ENCODE measurements at places on chromosomes 1 and 21.
A peak's percentile ranks its signal among the peaks of the same experiment; 100 is the strongest.

GRCh38 chr21:31656199-31657095 is 3.0 kb upstream of the SOD1 start:
- DNase-seq, result no peak

DNA sequence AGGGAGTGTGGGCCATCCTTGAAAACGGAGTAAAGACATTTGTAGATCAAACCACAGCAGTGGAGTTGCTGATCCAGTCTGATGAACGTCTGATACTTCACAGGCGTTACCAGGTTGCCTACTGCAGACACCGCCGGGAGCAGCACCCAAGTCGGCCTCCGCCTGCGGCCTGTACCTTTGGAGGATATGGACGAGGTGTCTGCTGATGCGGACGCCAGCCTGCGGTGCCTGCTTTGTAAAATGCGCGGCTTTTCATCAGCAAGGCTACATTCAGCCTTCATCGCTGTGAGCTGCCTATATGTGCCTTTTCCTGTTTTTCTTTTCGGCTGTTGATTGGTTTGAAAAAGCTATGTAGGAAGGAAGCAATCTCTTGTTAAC is 16.0 kb downstream of the SLX9 start:
- no peak for DNase-seq

- DNase-seq, result no peak
Measured at GRCh38 chr1:54219688-54220003, 19.7 kb downstream of the MRPL37 start.

- DNase-seq, result no peak
Measured at GRCh38 chr1:30120245-30121000, 603.0 kb downstream of the MATN1 start.

GRCh38 chr1:116558140-116558549 is 12.7 kb downstream of the CD58 start:
- DNase-seq, result no peak

DNA sequence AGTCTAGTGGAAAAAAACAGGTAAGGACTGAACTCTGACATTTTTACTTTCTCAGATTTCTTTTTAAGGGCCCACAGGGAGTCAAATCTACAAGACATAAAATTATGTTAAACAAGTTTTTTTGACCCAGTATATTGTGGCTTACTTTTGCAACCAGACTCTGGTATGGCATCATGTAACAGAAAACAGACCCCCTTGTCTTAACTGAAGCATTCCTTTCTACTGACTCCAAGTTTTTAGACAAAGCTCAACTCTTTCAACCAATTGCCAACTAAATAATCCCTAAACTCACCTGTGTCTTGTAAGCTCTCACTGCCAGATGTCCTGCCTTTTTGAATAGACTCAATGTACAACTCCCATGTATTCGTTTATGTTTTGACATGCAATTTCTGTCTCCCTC is 64.3 kb downstream of the FASLG start:
- no peak for DNase-seq

DNA sequence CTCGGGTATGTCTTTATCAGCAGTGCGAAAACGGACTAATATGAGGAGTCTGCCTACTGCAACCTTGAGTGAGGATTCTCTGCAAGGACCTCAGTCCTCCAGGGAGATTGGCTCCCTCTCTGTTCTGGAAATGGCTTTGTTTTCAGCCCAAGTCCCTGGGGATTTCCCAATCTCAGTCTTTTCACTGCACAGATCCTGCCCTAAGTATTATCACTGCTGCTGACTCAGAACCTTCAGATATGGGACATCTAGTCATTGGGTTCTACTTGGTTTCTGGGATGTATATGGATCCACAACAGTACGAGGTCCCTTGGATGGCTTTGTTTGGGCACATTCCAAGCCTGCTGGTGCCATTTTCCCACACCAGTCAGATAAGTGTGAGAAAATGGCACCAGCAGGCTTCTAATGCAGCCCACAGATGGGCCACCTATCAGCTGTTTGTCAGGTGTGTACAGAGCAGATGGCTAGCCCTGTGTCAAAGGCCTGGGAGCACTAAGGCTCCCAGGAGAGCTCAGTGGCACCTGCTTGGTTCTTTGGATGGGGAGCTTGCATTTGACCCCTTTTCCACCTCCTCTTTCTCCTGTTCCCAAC is 27.4 kb downstream of the ELF3 start:
- DNase-seq, result no peak

DNA sequence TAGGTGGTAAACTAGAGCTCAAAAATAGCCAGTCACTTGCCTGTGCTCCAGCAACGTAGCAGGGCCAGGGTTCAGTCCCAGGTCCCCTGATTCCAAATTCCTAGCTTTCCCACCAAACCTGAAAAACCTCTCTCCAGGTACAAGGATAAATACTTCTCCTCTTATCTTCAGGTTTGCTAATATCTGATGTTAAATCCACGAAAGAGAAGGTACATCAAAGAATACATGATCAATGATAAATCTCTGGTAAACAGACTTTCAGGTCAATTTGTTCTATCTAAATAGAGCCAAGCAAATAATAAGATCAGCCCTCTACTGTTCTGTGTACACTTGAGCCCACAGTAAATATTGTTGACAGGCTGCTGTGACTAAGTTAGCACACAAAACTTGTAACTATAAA is 52.1 kb upstream of the AKT3 start:
- no peak for DNase-seq

GRCh38 chr1:83854456-83854855 is 144.5 kb downstream of the TTLL7 start:
- DNase-seq, result no peak

- DNase-seq, result peak; percentile 63
Measured at GRCh38 chr1:39391691-39392679, 99.5 kb upstream of the BMP8A start.

- no peak for DNase-seq
Measured at GRCh38 chr1:91768786-91769725, 116.9 kb downstream of the TGFBR3 start.

DNA sequence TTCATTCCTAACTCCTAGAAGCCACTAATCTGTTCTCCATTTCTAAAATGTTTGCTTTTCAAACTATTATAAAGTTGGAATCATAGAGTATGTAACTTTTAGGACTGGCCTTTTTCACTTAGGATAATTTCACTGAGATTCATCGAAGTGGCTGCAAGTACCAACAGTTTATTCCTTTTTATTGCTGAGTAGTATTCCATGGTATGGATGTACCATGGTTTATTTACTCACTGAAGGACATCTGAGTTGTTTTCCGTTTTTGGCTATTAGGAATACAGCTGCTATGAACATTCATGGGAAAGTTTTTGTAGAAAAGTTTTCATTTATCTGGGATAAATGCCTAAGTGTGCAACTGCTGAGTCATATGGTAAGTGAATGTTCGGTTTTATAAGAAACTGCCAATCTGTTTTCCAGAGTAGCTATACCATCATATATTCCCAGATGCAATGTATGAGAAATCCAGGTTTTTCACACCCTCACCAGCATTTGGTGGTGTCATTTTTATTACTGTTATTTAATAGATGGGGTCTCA is 66.3 kb downstream of the SLC27A3 start:
- DNase-seq, result no peak

DNA sequence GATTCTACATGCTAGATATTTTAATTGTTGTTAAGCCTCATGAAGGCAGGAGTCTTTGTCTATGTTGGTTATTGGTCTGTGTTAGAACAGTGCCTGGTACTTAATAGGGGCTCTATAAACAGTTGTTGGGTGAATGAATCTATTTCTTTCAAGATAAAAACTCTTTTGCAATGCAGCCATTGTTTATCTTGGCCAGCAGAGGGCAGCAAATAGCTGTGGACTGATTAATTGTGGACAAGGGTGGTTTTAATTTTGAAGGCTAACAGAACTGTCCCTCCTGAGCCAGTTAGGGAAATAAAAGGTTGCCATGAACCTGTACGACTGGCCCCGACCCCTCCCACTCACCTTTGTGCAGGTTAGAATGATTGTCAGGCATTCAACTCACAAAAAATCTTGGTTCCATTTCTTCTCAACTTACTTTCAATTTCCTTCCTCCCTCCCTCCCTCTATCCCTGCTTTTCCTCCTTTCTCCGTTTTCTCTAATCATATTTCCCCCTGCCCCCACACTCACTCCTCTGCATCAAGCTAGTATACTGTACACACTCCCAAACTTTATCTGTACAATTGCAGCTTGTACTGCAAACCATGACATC is 66.3 kb upstream of the DIRAS3 start:
- DNase-seq, result peak; percentile 12

DNA sequence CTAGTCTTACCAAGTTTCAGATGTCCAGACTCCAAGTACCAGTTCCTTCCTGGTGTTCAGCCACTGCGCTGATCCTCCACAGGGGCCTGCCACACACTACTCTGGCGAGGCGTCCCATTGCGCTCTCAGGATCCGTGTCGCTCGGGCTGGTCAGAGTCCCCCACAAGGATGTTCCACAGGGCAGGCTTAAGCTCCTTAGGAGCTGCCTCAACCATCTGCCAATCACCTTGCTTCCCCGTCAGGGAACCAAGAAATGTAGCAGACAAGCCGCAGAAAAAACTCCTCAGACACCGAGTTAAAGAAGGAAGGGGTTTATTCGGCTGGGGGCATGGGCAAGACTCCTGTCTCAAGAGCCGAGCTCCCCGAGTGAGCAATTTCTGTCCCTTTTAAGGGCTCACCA is 9.8 kb downstream of the OR2W3 start:
- DNase-seq, result no peak

- no peak for DNase-seq
Measured at GRCh38 chr1:223226271-223226670, 83.2 kb upstream of the TLR5 start.

- no peak for DNase-seq
Measured at GRCh38 chr1:181089017-181089675, 646 bp downstream of the IER5 start.

- no peak for DNase-seq
Measured at GRCh38 chr1:1274931-1275431, 1.3 kb upstream of the UBE2J2 start.

- no peak for DNase-seq
Measured at GRCh38 chr21:33843216-33843615, 72.4 kb downstream of the ATP5PO start.

DNA sequence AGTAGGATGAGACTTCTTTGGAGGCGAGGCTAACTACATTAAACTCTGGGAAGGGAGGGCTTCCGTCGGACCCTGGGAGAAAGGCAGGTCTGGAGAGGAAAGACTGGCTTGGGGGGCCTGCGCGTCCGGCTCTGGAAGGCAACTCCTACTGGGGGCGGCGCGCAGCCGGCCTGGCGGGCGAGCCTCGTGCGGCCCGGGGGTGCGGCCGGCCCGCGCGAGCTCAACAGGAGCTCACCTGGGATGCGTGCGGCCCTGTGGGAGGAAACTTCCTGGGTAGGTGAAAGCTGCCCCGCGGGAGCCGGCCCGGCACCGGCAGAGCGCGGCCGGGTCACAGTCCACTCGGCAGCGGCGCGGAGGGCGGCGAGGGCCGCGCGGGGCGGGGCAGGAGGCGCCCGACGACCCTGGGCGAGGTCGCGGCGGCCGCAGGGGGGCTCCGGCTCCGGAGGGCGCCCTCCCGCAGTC is 449 bp downstream of the EPS15 start:
- no peak for DNase-seq

DNA sequence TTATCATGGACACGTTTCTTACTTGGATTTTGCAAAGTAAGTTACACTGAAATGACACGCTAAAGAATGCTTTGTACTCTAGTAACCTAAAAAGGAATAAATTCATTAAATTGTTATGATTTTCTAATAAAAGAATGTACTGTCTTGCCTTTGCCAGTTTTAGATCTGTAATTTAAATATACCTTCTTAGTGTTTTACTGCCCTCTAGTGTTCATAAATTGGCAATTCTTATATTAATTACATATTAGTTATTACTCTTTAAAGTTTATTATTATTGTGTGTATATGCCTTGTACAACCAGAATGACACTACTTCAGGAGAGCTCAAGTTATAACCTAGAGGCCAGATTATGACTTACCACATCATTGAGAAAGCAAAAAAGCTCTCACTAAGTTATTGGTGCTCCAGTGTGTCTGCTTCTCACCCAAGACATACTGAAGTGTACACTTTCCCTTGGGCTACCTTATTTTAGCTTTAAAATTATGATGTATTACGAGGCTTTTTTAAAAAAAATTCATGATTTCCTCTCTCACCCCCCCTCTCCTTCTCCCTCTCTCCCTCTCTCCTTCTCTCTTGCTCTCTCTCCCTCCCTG is 169.9 kb downstream of the HS2ST1 start:
- no peak for DNase-seq

GRCh38 chr1:206768472-206769303 is 1.9 kb upstream of the IL19 start:
- no peak for DNase-seq

Measured in fibroblast of skin of left biceps (primary cell).